Left cardiac atrium (tissue), 4 donors: ENCODE measurements at places on chromosomes 1 and 21.

GRCh38 chr1:230237009-230237370, 170.0 kb downstream of the GALNT2 start:
- no peak for DNase-seq

DNA sequence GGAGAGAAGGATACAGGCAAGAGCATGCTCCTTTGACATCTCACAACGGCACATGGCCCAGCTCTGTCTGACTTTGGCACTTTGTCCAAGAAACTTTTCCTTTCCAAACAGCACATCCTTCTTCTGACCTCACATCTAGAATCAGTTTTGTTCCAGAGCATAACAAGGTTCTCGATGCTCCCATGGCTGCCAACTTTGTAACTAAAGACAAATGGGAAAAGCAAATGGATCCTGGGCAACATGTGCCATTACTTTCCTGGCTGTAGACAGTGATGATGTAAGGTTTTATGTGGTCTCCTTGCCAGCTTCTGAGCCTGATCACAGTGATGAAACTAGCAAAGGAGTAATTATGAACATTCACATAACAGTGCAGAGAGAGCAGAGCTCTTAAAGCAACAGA, 171.8 kb upstream of the C1orf87 start:
- no peak for DNase-seq

DNA sequence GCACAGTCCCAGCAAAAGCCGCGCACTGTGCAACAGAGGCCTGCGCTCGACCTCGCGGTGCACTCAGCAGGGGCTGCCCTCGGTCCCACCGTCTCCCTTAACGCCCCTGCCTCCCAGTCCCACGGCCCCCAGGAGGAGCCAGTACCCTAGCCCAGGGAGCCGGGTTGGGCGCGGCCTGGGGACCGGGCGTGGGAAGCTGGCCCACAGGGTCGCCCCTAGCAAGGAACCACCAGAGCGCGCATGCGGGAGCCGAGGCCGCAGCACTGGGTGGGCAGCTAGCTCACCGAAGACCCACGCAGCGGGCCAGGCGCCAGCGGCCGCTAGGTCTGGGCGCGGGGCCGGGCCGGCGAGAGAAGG, 21.6 kb upstream of the ZNF678 start:
- DNase-seq = no peak

- DNase-seq = no peak
These were observed 285.7 kb upstream of the ZP4 start for GRCh38 chr1:238176441-238176840.

GRCh38 chr1:55604179-55604578, 389.0 kb upstream of the USP24 start:
- no peak for DNase-seq

- DNase-seq = no peak
These were observed 15.8 kb downstream of the TMCC2 start for GRCh38 chr1:205243350-205244191.

- DNase-seq = no peak
These were observed 7.5 kb upstream of the C2CD2 start for GRCh38 chr21:41961282-41961701.

DNA sequence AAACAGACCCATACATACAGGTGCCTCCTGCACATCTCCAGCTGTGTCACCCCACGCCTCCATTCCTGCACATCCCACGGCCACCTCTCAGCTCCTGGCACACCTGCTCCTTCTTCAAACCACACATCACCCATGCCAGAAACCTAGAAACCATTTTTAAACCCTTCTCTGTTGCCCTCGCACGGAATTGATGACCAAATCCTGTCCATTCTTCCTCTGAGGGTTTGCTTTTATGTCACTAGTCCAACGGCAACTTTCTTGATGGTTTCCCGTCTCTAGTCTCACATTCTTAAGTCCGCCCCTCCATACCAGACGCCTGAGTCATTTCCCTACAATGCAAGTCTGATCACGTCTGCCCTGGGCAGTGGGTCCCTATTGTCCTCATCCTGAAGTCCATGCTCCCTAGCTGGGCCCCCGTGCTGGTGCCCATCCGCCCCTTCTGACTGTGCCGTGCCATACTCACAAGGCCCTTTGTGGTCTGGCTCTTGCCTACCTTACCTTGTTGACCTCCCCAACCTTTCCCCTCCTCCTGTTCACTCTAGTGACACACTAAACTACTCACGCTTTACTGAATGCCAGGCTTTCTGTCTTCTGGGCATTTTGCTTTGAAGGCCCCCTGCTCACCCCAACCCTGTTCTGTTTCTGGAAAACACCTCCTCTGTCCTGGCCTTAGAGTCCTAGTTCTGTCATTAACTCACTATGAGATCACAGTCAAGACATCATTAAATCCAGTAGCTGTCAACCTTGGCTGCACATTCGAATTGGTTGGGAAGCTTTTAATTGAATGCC, 17.6 kb downstream of the SLC2A1 start:
- DNase-seq = peak; percentile 62

GRCh38 chr1:62318320-62318755, 896 bp downstream of the KANK4 start:
- no peak for DNase-seq

- no peak for DNase-seq
These were observed 1.7 kb upstream of the IL6R start for GRCh38 chr1:154403261-154403943.

GRCh38 chr1:175254190-175254589, 61.6 kb upstream of the KIAA0040 start:
- DNase-seq = no peak

- DNase-seq = peak; percentile 86
These were observed 837 bp downstream of the STXBP3 start for GRCh38 chr1:108747171-108747850.

- DNase-seq = peak; percentile 36
These were observed 28.1 kb downstream of the EPHA2 start for GRCh38 chr1:16127676-16128337.

- no peak for DNase-seq
These were observed 635.1 kb downstream of the PTPRC start for GRCh38 chr1:199273837-199274379.

GRCh38 chr1:207500306-207500705, 4.3 kb downstream of the CR1 start:
- no peak for DNase-seq

- no peak for DNase-seq
These were observed 211.7 kb downstream of the GRIK3 start for GRCh38 chr1:36822648-36823047.

GRCh38 chr1:206939841-206940587, 6.3 kb downstream of the PIGR start:
- no peak for DNase-seq

GRCh38 chr1:223227486-223228196, 84.6 kb upstream of the TLR5 start:
- no peak for DNase-seq

GRCh38 chr1:224637936-224638335, 21.8 kb downstream of the CNIH3 start:
- DNase-seq = no peak

DNA sequence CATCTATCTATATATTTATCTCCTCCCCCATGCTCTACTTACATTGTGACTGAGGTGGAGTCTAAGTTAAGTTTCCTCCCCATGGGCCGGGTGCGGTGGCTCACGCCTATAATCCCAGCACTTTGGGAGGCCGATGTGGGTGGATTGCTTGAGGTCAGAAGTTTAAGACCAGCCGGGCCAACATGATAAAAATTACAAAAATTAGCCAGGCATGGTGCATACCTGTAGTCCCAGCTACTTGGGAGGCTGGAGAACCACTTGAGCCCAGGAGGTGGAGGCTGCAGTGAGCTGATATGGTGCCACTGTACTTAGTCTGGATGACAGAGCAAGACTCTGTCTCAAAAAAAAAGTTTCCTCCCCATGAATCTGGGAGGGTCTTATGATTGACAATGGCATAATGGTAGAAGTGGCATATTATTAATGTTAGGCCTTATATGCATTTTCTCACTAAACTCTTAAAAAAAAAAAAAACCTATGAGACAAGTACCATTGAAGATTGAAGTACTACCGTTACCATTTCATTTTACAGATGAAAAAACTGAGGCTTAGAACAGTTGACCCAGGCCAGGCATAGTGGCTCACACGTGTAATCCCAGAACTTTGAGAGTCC, 11.2 kb downstream of the F11R start:
- no peak for DNase-seq

- no peak for DNase-seq
These were observed 80.7 kb downstream of the DMRTA2 start for GRCh38 chr1:50342525-50342924.

DNA sequence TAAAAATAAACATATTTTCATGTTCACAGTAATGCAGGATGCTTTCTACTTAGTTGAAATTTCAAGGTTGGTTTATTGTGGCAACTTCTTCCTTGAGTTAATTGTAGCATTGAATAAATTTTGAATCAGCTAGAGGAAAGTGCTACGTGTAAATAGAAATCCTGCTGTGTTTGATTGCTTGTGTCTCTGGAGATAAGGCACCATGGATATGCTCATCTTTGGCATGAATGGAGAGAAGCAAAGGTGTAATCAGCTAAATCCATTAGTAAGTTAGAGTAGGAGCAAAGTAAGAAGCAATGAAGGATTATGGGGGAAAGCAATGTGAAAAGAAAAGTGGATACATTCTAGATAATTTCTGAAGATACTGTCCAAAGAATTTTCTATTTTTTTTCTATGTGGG, 331.1 kb downstream of the PTPRC start:
- DNase-seq = no peak

GRCh38 chr1:157472959-157473358, 79.4 kb downstream of the FCRL5 start:
- DNase-seq = no peak

DNA sequence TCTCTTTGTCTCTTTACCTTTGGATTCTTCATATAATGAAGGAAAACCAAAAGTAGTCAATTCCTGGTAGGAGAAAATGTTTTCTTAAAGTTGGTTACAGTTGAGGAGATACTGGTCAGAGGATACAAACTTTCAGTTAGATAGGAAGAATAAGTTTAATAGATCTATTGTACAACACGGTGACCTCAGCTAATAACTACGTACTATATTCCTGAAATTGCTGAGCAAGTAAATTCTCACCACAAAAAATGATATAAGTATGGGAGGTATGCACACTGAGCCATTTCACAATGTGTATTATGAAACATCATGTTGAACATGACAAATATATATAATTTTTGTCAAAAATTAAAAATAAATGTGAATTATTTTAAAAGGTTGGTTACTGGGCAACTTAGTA, 20.4 kb downstream of the SSX2IP start:
- DNase-seq = no peak

DNA sequence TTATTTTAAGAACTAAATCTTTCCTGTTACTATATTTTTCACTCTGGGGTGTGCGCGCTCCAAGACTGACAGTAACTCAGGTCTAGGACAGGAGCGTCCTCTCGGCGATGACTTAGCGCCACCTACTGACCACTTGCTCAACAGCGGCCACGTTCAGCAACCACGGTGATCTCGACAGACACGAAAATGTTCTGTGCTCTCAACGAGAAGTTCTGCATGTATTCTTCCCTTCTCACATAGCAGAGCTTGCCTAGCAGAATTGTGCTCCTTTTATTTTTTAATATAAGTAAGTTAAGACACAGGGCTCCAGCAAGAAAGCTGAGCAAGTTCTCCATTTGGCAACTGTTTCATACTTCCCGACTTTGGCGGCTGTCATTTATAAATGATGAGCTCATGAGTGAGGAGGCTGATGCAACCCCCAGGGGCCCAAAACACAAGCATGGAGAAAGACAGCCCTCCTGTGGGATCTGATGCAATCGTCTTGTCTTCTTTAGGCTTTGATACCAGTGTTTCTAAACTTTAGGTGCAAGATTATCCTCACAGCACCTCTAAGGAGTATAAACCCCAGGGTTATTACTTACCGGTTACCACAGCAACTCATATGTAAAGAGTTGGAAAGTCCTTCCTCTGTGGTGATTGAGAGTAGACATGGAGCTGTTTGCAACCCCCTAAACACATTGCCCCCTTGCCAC, 92.6 kb downstream of the HHIPL2 start:
- peak; percentile 87 for DNase-seq

DNA sequence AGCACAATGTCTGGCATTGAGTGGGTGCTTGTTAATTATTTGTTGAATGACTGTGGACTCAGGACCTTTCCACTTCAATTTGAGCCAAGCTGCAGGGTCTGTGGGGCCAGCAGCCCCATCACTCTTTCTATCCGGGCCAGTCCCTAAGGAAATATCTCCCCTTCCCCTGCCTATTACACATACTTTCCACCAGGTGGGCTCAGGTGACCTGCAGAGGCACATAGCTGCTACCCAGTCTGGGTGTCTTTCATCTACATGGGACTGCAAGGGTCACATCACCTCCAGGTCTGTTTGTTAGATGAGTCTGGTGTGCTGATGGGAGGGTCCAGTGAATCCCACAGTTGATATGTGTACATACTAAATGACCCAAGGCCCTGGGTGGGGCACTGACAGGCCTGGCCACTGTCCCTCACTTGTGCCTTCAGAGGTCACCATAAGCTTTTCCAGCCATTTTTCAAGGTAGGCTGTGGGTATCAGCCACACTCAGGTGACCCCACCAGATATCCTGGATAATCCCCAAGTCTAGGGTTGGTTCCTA, 59.5 kb upstream of the KDM4A start:
- DNase-seq = no peak

DNA sequence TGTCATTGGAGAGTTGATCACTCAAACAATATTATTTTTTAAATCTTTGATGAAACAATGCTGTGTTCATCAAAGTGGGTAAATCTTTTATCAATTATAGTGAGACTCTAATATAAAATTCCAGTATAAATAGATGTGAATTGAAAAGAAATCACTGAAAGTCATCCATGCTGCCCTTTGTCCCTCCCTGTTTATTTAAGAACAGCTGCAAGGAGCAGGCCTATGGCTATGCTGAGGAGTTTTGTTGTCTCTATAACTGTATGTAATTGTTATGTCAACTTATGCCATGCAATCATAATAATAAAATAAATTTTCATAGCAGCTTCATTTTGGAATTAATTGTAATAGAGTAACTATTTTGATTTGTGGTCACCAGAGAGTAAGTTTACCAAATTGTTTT, 1272.4 kb upstream of the ADGRL4 start:
- no peak for DNase-seq

- DNase-seq = no peak
These were observed 65.3 kb upstream of the PSEN2 start for GRCh38 chr1:226804907-226805759.

- no peak for DNase-seq
These were observed 111.7 kb downstream of the KCNN3 start for GRCh38 chr1:154758346-154758745.

GRCh38 chr1:172599912-172600311, 59.0 kb upstream of the FASLG start:
- no peak for DNase-seq

DNA sequence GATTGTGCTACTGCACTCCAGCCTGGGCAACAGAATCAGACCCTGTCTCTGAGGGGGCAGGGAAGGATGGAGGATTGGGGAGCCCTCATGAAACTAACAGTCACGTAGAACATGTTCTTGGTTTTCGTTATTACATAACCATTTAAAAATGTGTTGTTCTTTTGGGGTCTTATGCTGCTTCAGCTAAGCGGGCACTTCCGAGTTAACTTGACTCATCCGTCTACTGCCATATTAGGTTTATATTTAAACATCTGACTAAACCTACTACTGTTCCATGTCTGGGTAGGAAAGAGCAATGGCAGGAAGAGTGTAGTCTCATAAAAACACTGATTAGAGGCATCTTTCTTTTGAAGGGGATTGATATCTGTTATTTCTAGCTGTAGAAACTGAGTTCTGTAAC, 59.5 kb upstream of the BMP8A start:
- no peak for DNase-seq

- no peak for DNase-seq
These were observed 141.7 kb upstream of the IRF2BP2 start for GRCh38 chr1:234751678-234752077.
